ENCODE measurements at places on chromosomes 3 and 15.

DNA sequence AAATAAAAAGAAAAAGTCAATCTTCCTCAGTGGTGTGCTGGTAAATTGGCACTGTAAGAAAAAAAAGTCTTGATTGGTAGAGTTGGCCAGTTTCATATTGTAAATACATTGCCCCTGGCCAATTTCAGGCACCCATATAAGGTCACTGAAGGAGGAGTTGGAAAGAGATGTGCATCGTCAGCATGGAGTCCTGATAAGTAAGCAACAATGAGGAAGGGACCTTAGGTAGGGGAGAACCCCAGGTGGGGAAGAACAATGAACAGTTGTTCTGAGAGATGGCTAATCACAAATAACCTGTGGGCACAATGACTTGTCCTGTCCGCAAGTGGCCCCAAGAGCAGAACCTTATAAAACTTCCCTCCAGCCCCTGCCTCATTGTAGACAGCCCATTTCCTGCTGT, 8.6 kb upstream of the CYP8B1 start:
- no peak overlapping the region for H3K27ac ChIP-seq
- DNase-seq: no peak
- H3K4me3 ChIP-seq: no peak overlapping the region
- no peaks in the 10 kb centered on the region for H3K27me3 ChIP-seq

- no peaks in the 10 kb centered on the region for H3K36me3 ChIP-seq
- no peak overlapping the region for H3K27ac ChIP-seq
- H3K4me3 ChIP-seq: no peak overlapping the region
- no peaks in the 10 kb centered on the region for H3K27me3 ChIP-seq
- DNase-seq: no peak
Observed at GRCh38 chr15:80984856-80985255, 4.8 kb downstream of the MESD start.

GRCh38 chr15:69450968-69451695, 1.5 kb upstream of the RPLP1 start:
- H3K4me1 ChIP-seq: peaks cover 14% of the 10 kb centered on the region
- no peaks in the 10 kb centered on the region for H3K27me3 ChIP-seq
- H3K27ac ChIP-seq: peak overlapping the region; percentile 84
- no peaks in the 10 kb centered on the region for H3K36me3 ChIP-seq
- no peak for DNase-seq

DNA sequence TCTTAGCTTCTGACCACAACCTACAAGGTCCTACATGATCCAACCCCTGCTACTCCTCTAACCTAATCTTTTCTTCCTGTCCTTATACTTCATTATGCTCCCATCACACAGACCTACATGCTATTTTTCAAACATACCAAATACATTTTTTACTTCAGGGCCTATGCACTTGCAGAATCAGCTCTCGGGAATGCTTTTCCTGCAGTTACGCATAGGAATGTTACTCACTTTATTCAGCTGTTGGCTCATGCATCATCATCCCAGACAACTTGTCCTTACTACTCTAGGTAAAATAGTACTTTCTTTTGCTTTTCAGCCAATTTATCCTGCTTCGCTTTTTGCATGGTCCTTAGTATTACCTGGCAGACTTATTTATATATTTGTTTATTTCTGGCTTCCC, 105.6 kb downstream of the OXSM start:
- H3K27me3 ChIP-seq: no peaks in the 10 kb centered on the region
- no peak for DNase-seq
- H3K27ac ChIP-seq: no peak overlapping the region
- no peaks in the 10 kb centered on the region for H3K4me1 ChIP-seq
- no peaks in the 10 kb centered on the region for H3K36me3 ChIP-seq
- H3K4me3 ChIP-seq: no peak overlapping the region

DNA sequence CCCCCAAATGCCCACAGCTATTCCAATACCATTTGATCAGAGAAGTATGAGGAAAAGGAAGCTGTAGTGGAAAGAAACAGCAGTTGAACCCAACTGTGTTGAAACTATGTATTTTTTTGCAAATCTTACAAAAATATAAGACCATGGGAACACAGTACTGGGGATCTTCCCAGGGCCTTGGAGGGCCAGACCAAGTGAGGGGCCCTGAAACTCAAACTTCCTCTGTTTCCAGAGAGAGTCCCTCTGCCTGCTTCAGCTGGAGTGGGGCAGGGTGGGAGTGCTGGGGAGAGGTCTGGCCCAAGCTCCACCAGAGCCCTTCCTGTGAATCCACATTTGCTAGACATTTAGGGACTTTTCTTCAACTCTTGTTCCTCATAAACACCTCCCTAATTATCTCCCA, 263.9 kb downstream of the CHST2 start:
- no peaks in the 10 kb centered on the region for H3K27me3 ChIP-seq
- H3K27ac ChIP-seq: no peak overlapping the region
- no peak for DNase-seq
- no peaks in the 10 kb centered on the region for H3K36me3 ChIP-seq
- peaks cover 2% of the 10 kb centered on the region for H3K4me1 ChIP-seq

DNA sequence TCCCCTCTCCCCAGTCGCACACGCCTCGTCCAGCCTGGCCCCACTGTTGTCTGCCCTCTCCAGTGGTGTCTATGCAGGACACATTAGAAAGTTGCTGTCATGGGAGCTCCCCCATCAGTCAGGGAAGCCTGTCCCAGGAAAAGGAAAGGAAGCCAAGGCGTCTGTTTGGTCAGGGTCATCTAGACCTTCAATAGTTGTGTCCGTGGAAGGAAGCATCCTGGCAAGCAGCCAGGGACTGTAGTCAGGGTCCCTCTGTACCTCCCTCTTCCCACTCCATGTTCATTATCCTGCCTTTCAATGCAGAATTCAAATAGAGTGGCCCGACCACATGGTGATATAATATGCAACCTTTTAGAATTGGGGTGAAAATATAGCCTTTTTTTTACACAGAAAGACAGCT, 60.7 kb upstream of the RAB6B start:
- no peaks in the 10 kb centered on the region for H3K4me1 ChIP-seq
- no peaks in the 10 kb centered on the region for H3K27me3 ChIP-seq
- DNase-seq: no peak
- no peak overlapping the region for H3K27ac ChIP-seq
- no peaks in the 10 kb centered on the region for H3K36me3 ChIP-seq
- no peak overlapping the region for H3K4me3 ChIP-seq

DNA sequence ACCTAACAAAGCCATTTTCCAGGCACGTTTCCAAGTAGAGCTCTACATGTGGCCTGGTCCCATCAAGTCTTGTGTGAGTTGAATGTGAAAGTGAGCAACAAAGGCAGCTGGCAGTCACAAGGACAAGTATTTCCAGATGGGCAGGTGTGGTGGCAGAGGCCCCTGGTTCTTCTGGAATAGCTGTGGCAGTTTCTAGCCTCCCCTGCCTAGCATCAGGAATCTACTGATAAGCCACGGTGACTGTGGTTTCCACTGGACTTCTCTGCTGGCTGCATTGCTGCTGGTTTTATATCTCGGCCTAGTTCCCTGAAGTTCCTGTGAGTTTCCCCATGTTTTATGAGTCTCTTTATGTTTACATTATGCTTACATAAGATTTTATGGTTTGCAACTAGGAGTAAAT, 117.7 kb downstream of the GOLIM4 start:
- H3K27me3 ChIP-seq: no peaks in the 10 kb centered on the region
- H3K36me3 ChIP-seq: no peaks in the 10 kb centered on the region
- no peaks in the 10 kb centered on the region for H3K4me1 ChIP-seq
- no peak for DNase-seq
- no peak overlapping the region for H3K4me3 ChIP-seq

DNA sequence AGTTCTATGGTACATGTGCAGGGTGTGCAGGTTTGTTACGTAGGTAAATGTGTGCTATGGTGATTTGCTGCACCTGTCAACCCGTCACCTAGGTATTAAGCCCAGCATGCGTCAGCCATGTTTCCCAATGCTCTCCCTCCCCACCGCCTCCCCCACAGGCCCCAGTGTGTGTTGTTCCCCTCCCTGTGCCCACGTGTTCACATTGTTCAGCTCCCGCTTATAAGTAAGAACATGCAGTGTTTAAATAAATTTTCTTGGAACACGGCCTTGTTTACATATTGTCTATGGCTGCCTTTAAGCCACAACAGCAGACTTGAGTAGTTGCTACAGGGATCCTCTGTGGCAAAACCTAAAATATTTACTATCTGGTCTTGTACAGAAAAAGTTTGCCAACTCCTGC, 41.3 kb upstream of the CORO2B start:
- no peak for DNase-seq
- no peak overlapping the region for H3K4me3 ChIP-seq
- H3K36me3 ChIP-seq: no peaks in the 10 kb centered on the region
- H3K27ac ChIP-seq: no peak overlapping the region

- H3K27me3 ChIP-seq: no peaks in the 10 kb centered on the region
- no peak for DNase-seq
- no peaks in the 10 kb centered on the region for H3K36me3 ChIP-seq
- H3K4me1 ChIP-seq: no peaks in the 10 kb centered on the region
Observed at GRCh38 chr3:126213379-126214028, 33.1 kb upstream of the ALDH1L1 start.

DNA sequence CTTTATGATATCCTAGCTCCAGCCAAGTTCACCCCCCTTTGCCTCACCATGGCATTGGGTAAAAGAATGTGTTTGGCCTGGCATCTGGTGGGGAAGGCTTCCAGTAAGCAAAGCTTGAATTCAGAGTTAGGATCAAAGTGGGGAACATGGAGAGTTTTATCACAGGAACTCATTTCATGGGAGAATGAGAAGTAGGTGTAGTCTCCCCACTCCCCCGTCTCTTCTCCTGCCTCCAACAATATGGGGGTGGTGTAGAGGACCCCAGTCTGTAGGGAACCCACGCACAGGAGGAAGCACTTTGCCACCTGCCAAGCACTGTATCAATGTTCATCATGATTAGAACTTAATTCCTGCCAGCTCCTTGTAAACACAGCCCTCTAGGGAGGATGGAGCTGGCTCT, 200.5 kb downstream of the UACA start:
- peaks cover 24% of the 10 kb centered on the region for H3K4me1 ChIP-seq
- no peaks in the 10 kb centered on the region for H3K36me3 ChIP-seq
- DNase-seq: no peak
- no peak overlapping the region for H3K4me3 ChIP-seq
- no peaks in the 10 kb centered on the region for H3K27me3 ChIP-seq
- H3K27ac ChIP-seq: no peak overlapping the region

DNA sequence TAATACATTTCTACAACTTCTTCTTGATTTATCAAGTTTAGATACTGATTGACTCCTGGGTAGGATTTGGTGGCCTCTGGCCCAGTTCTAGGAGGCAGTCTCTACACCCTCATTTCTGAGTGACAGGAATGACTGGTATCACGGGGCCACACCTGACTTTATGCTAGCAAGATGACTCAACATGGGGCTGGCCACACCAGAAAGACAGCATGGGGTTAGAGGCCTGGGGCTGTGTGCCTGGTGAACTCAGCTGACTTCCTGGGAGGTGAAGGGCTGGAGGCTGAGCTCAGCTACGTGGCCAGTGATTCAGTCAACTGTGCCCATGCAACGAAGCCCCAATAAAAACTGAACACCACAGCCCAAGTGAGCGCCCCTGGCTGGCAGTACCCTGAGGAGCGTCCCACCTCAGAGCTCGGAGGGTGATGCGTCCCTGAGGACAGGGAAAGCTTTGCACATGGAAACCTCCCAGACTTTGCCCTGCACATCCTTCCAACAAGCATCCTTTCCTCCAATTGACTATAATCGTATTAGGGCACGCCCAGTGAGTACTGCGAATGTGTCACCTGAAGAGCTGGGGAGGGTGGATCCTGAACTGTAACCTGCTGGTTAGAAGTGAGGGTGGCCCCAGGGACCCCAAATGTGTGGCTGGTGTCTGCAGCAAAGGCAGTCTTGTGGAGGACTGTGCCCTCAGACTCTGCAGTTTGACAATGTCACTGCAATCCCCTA, 57.2 kb downstream of the NIPA2 start:
- H3K27ac ChIP-seq: no peak overlapping the region
- no peaks in the 10 kb centered on the region for H3K27me3 ChIP-seq
- no peaks in the 10 kb centered on the region for H3K36me3 ChIP-seq
- no peaks in the 10 kb centered on the region for H3K4me1 ChIP-seq

DNA sequence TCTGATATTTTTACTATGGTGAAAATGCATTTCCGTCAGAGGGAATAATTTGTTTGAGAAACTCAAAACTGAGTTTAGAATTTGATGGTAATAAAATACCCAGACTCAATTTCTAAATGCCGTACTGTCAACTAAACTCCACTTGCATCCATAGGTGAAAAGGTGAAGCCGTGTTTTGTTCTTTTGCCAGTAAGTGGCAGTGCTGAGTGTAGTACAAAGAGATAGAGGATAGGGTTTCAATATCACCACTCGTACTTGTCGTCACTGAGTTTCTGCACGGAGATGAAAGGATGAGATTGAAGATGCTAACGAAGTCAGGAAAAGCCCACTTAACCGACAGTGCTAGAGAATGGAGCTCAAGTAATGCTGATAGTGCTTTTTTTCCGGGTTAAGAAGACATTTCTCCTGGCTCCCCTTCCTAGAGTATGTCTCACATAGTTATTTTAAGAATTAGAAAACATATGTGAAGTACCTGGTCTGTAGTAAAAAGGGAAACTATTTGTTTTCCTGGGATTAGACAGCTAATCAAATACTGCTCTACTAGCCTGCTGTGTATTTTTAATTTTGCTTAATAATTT, 345.1 kb downstream of the IL5RA start:
- no peak overlapping the region for H3K27ac ChIP-seq
- H3K27me3 ChIP-seq: no peaks in the 10 kb centered on the region
- peak; percentile 17 for DNase-seq
- no peak overlapping the region for H3K4me3 ChIP-seq
- H3K36me3 ChIP-seq: no peaks in the 10 kb centered on the region

DNA sequence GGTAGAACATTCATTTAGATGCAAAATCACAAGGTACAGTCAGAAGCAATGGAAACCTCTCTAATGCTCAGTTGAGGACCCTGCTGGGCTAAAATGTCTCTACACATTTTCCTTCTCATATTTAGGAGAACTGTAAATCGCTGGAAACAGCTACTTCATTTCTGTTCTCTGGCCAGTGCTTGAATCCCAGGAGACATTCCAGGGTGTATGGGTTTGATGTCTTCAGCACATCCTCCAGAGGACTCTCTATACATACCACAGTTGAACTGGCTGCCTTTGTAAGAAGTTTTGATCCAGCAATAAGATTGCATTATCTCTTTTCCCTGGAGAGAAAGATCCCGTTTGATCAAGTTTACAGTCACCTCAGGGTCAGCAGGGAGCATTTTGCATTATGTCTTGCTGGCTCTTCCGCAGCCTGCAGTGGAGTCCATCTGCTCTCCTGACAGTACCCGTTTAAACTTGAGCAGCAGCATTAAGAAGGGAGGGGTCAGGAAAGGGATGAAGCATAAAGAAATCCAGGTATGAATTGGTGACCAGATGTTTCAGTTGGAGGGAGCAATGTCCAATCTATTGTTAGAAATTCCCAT, 676.0 kb downstream of the EPHA3 start:
- H3K4me1 ChIP-seq: no peaks in the 10 kb centered on the region
- DNase-seq: no peak
- H3K27me3 ChIP-seq: no peaks in the 10 kb centered on the region
- no peak overlapping the region for H3K4me3 ChIP-seq

GRCh38 chr3:5754602-5755001, 567.1 kb downstream of the EDEM1 start:
- no peaks in the 10 kb centered on the region for H3K36me3 ChIP-seq
- no peaks in the 10 kb centered on the region for H3K4me1 ChIP-seq
- no peak overlapping the region for H3K4me3 ChIP-seq
- H3K27ac ChIP-seq: no peak overlapping the region

- no peaks in the 10 kb centered on the region for H3K36me3 ChIP-seq
- peak overlapping the region; percentile 33 for H3K4me3 ChIP-seq
- H3K27ac ChIP-seq: peak overlapping the region; percentile 1
Observed at GRCh38 chr3:105746231-105746996, 122.4 kb downstream of the CBLB start.
